Fibroblast of gingiva (primary cell): ENCODE measurements at places on chromosomes 13 and 19.
A peak's percentile ranks its signal among the peaks of the same experiment; 100 is the strongest.

DNA sequence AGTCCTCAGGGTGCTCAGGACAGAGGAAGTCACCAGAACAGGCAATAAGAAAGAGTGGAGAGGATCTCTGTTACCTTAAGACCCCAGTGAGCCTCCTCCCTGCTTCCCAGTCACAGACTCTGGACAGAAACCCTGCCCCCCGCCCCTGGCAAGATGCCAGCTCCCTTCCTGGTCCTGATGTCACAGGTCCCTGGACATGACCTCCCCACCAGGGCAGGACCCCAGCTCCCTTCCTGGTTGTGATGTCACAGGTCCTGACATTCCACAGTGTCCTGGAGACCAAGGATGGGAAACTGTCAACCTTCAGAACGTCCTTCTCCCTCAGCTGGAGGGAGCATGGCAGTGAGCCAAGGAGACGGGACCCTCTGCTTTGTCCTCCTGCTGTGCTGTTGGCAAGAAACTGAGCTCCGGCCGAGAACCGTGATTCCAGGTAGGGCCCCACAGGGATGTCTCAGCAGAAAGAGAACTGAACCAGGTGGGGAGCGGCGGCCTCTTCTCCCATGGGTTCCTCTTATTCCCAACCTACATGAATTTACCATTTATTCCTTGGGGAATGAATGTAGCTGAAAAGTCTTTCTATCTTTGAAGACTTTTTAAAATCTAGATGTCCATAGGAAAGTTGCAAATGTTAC lies at the start of gene SPACA7:
Gene SPACA7 (plus strand): TSS at position 306 of the 632 bp plus-strand sequence. CDS start 31 bp downstream, at position 337.
- DNase-seq, result no peak

DNA sequence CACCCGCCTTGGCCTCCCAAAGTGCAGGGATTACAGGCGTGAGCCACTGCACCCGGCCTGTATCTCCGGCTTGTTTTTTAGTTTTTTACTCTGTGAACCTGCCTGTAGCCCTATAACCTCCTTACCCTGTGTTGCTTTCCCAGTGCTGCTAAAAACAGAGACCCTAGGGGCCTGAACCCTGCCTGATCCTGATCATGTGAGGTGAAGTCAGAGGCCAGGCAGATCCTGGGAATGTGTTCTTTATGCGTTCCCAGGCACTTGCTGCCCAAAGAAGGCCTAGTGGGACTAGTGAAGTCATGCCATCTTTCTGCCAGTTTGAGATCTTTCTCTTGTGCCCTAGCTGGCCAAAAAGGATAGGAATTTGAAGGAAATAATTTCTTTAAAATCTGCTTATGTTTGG lies 4.6 kb downstream of the UBA2 start:
- peak; percentile 44 for DNase-seq

DNA sequence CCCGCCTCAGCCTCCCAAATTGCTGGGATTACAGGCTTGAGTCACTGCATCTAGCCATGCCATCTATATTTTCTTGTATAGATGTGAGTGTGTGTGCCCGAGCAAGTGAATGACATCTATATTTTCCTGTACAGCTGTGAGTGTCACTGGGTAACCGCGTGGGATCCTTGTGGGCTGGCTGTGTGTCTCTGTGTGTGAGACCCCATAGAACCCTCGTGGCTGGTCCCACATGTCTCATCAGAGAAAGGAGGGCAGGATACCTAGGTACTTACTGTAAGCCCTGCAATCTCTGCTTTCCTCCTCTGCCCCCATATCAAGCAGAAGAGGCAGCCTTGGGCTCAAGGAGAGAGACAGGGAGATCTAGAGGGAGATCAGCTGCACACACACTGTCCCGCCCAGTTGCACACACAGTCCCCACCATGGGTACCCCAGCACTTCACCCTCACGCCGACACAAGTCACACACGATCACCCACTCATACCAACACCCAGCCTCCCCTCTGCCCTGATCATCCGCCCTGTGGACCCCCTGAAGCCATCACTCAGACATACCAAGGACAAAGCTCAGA lies 655 bp downstream of the DENND1C start:
- no peak for DNase-seq

- DNase-seq, result no peak
Measured at GRCh38 chr13:22703601-22704209, 477.1 kb upstream of the SGCG start.

DNA sequence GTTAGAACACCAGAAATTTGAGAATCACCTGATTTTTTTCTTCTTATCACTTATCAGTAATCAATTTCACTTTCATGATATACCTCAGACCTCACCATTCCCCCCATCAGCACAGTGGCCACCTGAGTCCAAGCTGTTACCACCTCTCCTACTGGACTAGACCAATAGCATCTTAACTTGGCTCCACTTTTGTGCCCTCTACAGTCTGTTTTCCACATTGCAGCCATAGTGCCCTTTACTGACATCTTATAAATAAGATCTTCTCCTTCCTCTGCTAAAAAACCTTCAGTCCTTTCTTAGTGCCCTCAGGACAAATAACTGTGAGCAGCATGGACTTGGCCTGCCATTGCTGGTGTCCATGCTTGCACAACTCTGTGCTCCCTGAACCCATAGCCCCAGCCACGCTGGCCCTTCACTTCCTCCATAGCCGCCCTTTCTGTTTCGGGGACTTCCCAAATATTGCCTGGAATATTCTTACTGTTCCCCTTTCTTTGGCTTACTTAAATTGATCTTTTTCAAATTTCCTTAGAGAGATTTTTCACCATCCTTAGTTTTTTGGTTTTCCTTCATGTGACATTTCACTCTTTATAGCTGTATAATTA lies 380.8 kb downstream of the LMO7 start:
- DNase-seq, result peak; percentile 12

DNA sequence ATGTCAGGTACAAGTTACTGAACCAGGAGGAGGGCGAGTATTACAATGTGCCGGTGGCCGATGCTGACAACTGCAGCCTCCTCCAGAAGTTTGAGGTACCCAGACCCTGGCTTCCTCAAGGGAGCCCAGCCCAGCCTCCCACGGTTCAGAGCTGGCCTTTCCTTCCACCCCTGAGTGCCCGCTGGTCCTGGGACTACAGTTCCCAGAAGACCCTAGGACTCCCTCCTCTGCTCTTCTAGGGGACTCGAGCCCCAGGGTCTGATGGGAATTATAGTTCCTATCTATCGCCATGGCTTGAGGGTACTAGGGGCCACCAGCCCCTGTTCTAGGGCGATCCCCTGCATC lies 11.0 kb downstream of the PRKCG start:
- DNase-seq, result no peak

GRCh38 chr13:62932256-62932883 lies 1516.7 kb upstream of the PCDH20 start:
- DNase-seq, result no peak

- DNase-seq, result peak; percentile 91
Measured at GRCh38 chr19:9323557-9323918, 441 bp upstream of the ZNF559 start.

DNA sequence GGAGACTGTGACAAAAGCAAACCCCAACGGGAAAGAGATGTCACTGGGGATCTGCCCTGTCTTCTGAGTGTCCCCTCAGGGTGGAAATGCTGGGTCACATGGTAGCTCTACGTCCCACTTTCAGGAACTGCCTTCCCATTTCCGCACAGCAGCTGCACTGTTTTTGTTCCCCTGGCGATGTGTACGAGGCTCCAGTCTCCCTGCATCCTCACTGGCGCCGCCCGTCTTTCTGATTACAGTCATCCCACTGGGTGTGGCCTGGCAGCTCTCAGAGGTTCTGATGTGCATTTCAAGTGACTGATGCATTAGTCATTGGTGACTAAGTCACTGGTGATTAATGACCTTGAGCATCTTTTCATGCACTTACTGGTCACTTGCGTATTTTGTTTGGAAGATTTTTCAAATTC lies 21.2 kb downstream of the PCID2 start:
- peak; percentile 99 for DNase-seq

DNA sequence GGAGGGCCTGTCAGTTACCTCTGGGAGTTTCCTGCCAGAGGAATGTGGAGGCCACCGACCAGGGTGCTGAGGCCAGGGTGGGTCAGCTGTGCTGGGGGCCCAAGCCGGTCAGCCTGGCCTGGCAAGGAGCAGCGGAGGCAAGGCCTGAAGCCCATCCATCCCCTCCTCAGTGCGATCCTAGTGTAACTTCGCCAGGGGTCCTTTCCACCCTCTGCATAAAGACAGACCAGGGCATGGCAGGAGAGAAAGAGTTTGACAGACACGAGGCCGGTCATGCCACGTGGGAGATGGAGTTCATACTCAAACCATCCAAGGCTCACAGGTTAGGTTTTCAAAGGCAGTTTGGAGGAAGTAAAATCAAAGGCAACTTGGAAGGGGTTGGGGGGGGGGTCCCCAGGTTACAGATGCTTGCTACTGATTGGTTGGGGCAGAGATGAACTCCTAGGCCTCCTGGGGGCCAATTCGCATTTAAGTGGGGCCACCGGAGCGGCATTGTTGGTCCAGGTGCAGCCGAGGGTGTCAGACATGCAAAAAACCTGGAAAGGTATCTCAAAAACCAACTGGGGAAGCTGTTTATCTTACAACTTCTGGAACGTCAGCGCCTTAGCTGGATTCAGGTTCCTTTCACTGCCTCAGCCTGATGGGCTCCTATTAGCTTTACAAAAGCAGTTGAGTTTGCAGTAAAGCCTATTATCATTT lies 36.8 kb upstream of the DPRX start:
- no peak for DNase-seq

- DNase-seq, result no peak
Measured at GRCh38 chr13:27137759-27138158, 33.9 kb downstream of the USP12 start.

DNA sequence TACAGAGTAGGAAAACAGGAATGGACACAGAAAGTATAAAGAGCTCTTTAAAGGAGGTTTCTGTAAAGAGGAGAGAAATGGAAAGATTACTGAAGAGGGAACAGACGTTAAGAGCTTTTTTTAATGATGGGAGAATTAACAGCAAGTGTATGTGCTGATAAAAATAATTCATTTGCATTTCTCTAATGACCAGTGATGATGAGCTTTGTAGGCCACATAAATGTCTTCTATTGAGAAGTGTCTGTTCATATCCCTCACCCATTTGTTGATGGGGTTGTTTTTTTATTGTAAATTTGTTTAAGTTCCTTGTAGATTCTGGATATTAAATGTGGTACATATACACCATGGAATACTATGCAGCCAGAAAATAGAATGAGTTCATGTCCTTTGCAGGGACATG lies 40.0 kb downstream of the MYO16 start:
- DNase-seq, result no peak

- DNase-seq, result peak; percentile 89
Measured at GRCh38 chr19:1131718-1132551, 28.1 kb downstream of the GPX4 start.

DNA sequence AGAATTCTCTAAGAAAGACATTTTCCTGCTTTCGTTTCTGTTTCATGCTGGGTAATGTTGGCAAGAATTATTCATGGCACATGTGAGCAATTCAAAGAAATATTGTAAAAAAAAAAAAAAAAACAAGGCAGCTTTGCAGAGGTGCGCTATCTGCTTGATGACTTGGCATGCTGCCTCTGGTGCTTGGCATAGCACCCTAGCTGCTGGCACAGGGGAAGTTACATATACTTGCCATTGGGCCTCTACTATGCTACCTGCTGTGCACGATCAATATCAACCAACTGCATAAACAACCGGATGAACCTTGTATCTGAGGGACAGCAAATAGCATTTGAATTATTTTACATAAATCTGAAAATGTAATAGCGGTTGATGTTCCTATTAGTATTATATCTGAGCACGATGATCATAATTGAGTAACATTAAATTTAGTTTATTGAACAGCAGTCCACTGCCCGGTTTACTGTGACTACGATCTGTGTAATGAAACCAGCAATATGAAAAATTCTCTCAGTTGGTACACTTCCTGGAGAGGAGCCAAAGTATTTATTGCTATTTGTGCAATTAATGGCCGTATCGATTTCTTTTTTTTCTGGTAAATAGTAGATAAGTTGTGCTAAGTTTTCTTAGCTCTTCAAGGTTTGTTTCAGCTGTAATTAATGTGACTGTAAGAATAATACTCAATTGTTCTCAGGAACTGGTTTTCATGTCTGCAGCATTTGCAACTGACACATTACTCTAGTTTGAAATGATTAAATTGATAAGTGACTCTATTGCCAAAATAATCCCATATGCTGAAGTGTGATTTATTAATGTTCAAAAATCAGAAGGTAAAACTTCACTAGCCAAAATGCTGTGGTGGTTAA lies 717.3 kb downstream of the DACH1 start:
- no peak for DNase-seq

GRCh38 chr13:93847162-93847561 lies 620.6 kb downstream of the GPC6 start:
- peak; percentile 24 for DNase-seq

GRCh38 chr13:113145496-113145895 lies 13.0 kb upstream of the PROZ start:
- no peak for DNase-seq

DNA sequence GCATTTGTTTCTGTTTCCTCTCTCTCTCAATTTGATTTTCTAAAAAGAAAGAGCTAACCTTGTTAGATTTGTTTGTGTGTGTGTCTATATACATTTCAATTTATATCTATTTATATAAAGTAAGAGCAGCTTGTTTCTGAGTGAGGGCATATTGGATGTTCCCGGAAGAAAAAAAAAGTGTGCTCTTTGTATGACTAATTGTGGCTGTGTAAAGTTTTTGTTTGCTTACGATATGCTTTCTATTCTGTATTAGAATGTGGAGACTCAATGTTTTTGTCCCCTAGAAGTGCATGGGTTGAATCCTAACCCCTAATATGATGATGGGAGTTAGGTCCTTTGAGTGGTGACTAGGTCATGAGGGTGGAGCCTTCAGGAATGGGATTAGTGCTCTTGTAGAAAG lies 66.6 kb upstream of the C1QTNF9B start:
- DNase-seq, result no peak

DNA sequence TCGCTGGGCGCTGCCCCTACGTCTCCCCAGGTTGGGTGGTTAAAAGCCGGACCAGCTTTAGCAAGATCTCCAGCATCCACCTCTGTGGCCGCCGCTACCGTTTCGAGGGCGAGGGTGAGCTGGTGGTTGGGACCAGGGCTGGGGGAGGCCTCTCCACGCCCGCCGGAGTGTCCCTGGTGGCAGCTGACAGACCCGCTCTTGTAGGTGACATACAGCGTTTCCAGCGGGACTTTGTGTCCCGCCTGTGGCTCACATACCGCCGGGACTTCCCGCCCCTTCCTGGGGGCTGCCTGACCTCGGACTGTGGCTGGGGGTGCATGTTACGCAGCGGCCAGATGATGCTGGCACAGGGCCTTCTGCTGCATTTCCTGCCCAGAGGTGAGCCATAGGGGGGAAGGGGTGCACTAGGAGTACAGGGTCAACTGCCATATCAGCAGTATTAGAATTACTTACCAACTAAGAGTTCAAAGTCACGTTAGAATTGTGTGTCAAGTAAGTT lies 1.1 kb downstream of the ATG4D start:
- no peak for DNase-seq

GRCh38 chr19:2164020-2164998 lies 576 bp downstream of the DOT1L start:
- DNase-seq, result no peak

GRCh38 chr13:110415669-110416068 lies 108.6 kb downstream of the COL4A2 start:
- DNase-seq, result no peak

GRCh38 chr19:16867211-16867610 lies 21.6 kb upstream of the F2RL3 start:
- DNase-seq, result no peak
